Stimulated activated CD8-positive, alpha-beta memory T cell treated with anti-CD3 and anti-CD28 coated beads, Interleukin-4, amount 100 ng/mL, for 48 hours (primary cell): ENCODE measurements at places on chromosomes 3 and 15.

- no peak for DNase-seq
Observed at GRCh38 chr3:55611121-55611520, 124.0 kb upstream of the WNT5A start.

DNA sequence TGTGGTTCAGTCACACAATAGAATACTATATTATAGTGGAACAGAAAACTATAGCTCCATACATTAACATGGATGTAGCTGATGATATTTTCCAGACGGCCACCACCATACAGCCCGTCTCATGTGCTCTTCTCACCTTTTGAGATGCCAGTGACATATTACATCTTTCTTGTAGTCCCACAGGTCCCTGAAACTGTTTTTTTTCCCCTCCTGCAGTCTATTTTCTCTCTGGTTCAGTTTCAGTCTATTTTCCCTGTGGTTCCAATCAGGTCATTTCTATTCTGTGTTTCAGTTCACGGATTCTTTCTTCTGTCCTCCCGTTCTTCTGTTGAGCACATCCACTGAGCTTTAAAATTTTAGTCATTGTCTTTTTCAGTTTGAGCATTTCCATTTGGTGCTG, 72.2 kb downstream of the PPCDC start:
- no peak for DNase-seq

DNA sequence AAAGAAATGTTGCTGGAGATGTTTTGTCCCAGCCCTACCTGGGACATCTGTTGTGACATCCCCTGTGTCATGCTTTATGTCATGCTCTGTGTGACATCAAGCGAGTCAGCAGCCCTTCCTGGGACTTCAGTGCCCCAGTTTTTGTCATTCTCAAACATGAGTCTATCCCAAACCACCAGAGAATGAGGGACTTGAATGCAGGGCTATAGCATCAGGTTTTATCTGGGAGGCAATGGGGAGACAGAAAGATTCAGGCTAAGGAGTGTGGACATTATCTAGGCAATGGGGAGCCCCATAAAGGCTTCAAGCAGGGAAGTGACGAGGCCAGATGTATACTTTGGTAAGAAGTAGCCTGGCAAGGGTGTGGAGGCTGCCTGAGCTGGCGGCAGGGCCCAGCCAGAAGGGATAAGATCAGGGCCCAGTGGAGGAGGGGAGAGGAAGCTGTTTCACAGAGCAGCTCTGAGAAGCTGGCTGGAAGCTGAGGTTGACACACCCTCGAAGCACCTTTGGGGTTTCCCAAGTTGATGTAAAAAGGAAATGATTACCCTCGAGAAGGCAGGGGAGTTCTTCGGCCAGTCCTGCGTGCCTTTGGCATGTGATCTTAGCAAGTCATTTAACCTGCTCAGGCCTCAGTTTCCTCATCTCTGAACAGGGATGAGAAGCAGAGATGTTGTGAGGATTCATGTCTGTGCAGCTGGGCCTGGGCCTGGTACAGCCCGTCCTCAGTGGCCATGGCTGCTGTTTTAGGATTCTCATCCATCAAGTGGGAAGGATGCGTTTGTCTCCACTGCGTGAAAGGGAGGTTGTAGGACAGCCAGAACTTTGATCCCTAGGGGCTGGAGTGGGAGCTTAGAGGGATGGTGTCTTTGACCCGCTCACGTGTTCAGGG, 34.3 kb downstream of the IRAK2 start:
- DNase-seq = peak; percentile 77

- no peak for DNase-seq
Observed at GRCh38 chr15:92495446-92495845, 101.8 kb downstream of the ST8SIA2 start.

DNA sequence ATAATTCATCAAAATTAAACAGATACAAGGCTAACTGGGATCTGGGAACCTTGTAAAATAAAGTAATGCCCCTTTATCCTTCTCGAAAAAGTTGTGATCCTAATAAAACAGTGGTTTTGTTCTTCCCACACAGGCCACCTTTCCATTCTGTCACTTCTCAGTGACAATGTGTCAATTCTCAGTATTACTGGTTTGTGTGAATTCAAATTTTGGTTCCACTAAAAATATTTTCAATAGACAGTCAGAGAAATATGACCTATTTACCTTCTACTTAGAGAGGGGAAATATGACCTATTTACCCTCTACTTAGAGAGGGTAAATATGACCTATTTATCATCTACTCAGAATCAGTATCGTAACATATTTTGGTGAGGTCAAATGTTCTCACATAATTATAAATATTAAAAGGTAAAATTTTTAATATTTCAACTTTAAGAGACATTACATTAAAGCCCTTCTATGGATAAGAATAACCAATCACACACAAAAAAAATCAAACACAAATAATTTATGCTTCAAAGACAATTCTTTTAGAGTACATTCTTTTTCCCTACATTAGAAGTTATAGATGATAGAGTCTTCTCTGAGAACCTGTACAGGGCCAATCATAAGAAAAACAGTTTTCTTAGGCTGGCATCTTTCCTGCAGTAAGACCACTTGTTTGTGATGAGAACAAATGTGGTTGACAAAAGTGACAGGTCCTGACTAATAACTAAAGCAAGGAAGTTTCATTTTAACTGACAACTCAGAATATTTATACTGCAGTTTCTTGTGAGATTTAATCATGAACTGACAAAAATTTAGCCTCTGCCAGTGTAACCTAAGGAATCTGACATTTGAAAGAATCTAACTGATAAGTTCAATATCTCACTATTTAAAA, 323.3 kb downstream of the DIPK2A start:
- no peak for DNase-seq

- DNase-seq = no peak
Observed at GRCh38 chr3:12907296-12907695, 65.9 kb upstream of the RPL32 start.

GRCh38 chr15:72365844-72366243, 10.0 kb downstream of the HEXA start:
- no peak for DNase-seq

GRCh38 chr15:64355348-64355943, 527 bp downstream of the CSNK1G1 start:
- no peak for DNase-seq

GRCh38 chr3:128584412-128585020, 66.1 kb downstream of the RPN1 start:
- peak; percentile 67 for DNase-seq

DNA sequence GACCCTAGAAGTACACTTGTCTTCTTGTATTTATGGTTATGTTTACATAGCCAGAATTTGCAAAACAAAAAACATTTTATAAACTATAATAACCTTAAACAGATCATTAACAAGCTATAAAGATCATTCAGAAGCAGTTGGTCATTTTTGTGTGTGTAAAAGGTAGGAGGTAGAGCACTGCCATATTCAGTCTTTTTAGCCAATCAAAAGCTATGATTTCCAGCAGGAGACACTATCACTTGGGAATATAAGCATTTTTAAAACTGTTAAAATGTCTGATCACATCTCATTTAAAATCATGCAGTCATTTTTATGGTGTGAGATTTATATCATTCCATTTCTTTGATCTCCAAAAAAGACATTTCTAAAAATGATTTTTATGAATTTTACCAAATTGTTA, 42.6 kb upstream of the ATP2C1 start:
- no peak for DNase-seq
